ENCODE measurements at places on chromosomes 16 and 17.

GRCh38 chr17:64459284-64459747 lies 10.4 kb downstream of the MILR1 start:
- DNase-seq, result no peak

DNA sequence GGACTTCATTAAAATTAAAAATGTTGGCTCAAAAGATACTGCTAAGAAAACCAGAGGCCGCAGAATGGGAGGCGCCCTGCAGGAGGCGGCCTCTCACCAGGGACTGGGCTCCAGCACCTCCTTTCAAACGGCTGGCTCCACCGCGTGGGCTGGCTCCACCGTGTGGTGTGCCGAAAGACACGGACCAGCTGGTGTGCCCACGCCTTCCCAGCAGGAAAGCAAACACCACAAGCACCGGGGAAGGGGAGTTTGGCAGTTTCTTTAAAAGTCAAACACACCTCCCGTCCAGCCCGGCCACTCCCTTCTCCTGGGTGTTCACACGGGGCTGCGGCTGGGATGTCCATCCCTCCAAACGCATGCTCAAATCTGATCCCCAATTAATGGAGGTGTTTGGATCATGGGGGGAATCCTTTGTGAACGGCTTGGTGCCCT lies 13.9 kb downstream of the HAGH start:
- peak; percentile 36 for DNase-seq

- DNase-seq, result no peak
Observed at GRCh38 chr17:55895112-55895759, 144.4 kb downstream of the PCTP start.

- no peak for DNase-seq
Observed at GRCh38 chr17:28746611-28747050, 2.8 kb downstream of the TRAF4 start.

DNA sequence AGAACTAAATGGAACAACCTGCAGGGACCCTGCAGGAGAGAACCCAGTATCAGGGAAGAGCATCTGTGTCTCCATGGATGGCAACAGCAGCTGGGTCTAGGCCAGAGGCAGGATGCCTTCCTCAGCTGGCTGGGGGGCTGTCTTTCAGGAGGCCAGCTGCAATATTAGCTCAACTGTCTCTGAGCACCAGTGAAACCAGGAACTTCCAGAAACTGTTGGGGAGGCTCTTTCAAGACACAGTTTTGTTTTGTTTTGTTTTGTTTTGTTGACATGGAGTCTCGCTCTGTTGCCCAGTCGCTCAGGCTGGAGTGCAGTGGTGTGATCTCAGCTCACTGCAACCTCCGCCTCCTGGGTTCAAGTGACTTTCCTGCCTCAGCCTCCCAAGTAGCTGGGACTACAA lies 7.6 kb downstream of the GPR142 start:
- DNase-seq, result no peak

DNA sequence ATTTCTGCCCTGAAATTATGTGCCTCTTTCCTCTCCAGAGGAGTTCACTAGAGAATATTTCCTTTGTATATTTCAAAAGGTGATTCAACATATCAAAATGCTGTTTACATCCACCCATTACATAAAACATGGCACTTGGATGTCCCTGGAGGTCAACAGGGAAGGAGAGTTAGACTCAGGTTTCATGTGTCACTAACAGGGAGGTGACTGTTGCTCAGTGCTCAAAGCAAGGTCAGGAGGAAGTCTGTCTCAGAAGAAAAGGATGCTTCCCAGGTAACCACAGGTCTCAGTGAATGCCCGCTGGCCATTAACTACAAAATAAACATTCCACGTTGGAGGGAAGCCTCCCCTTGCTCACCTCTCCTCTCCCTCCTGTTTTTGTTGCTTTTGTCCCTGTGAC lies 198.6 kb downstream of the AXIN2 start:
- DNase-seq, result no peak

DNA sequence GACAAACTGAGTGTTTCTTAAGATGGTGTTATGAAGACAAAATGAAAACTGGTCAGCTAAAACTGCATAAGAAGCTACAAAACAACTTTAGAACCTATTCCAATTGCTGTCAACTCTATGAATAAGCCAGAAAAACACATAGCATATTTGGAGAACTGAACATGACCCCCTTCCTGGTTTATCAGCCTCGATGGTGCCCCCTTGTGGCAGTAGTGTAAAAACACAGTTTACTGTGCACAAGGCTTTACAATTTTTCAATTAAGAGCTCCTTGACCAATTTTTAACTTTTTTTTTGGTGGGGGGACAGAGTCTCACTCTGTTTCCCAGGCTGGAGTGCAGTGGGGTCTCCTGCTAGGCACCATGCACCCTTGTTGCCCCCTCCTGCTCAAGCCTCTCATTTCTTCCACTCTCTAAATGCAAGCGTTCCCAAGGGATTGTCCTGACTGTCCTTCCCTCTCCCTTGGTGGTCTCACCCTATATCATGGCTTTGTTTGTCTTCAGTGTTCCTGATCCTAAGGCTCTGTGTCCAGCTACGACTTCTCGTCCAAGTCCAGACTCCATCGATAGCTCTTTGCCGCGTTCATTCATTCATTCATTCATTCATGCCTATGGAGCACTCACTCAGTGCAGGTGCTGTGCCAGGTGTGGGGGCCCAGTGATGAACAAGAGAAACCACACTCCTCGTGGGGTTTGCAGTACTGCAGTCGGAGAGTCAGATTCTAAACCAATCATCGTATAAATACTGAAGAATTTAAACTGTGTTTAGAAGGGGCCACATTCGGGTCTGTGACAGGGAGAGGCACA lies 7.5 kb downstream of the EIF1 start:
- DNase-seq, result peak; percentile 82
